Tibial artery (tissue), 4 donors: ENCODE measurements at places on chromosomes 7 and 10.
A peak's percentile ranks its signal among the peaks of the same experiment; 100 is the strongest.

DNA sequence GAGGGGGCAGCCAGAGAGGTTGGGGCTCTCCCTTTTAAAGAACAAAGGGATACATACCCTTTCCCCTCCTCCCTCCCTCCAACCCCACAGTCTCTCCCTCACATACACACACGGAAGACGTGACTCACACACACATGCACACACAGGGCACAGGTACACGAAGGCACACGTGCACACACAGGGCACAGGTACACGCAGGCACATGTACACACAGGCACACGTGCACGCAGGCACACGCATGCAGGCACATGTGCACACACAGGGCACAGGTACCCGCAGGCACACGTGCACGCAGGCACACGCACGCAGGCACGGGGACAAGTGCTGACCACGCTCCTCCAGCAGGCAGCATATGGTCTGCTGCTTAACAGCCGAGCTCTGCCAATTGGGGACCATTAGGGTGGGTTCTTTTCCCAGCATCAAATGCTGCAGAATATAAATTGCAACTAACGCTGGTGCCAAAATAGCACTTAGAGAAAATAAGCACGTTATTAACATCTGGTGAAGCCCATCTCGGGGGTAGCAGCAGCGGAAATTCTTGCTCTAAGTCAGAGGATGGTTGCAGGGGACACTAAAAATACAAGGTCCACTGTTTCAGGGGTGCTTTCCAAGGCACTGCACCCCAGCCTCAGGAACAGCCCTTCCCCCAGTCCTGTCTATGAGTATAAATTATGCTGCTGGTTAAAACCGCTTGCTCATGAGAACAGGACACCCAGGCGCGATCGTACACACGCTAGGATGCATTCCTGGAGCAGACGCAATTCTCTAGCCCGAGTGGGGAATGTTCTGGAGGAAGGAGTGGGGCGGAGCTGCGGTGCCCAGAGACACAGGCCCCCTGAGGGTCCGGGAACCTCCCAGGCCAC lies 55.2 kb upstream of the TNRC18 start:
- peaks cover 8% of the 10 kb centered on the region for H3K36me3 ChIP-seq
- peak overlapping the region; percentile 39 for H3K4me3 ChIP-seq
- H3K27me3 ChIP-seq: no peaks in the 10 kb centered on the region
- H3K27ac ChIP-seq: peak overlapping the region; percentile 24
- DNase-seq: no peak

GRCh38 chr10:88383276-88383675 lies 199.8 kb downstream of the RNLS start:
- H3K4me3 ChIP-seq: no peak overlapping the region
- H3K27ac ChIP-seq: no peak overlapping the region
- H3K4me1 ChIP-seq: peaks cover 16% of the 10 kb centered on the region
- H3K27me3 ChIP-seq: no peaks in the 10 kb centered on the region
- no peaks in the 10 kb centered on the region for H3K36me3 ChIP-seq

DNA sequence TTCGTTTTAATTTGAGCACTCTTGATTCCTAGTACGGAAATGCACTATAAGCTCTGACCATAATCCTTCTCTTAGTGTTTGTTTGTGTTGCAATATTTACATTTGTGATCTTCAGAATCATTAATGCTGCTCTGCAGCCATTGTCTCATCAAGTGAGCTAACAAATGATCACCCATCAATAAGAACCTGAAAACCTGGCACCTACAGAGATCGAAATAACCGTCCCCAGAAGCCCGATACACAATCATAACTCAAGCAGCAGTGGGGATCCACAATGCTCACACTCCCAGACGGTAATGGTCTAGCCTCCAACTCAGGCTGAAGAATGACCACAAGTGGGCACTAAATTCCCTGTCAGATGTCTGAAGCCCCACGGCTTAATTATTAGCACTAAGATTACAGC lies 156.0 kb upstream of the NFE2L3 start:
- H3K27me3 ChIP-seq: no peaks in the 10 kb centered on the region
- H3K27ac ChIP-seq: no peak overlapping the region
- DNase-seq: no peak
- no peaks in the 10 kb centered on the region for H3K4me1 ChIP-seq

- H3K4me1 ChIP-seq: no peaks in the 10 kb centered on the region
- DNase-seq: no peak
- H3K4me3 ChIP-seq: no peak overlapping the region
- H3K36me3 ChIP-seq: no peaks in the 10 kb centered on the region
Measured at GRCh38 chr7:124515106-124515830, 250.3 kb downstream of the GPR37 start.

DNA sequence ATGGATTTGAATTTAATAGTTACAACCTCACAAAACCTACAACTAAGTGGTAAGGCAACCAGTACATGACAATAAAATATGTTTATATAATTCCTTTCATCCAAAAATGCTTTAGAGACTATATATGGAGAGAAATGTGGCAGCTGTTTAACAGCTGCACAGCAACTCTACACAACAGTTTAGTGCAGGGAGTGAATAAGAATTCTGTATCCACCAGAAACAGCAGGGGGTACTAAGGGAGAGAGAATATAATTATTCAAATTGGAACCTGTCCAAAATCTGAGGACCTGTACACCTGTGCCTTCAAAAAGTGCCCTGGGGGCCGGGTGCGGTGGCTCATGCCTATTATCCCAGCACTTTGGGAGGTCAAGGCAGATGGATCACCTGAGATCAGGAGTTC lies 49.6 kb downstream of the POLL start:
- no peak overlapping the region for H3K4me3 ChIP-seq
- no peaks in the 10 kb centered on the region for H3K27me3 ChIP-seq
- no peaks in the 10 kb centered on the region for H3K4me1 ChIP-seq
- H3K27ac ChIP-seq: no peak overlapping the region

DNA sequence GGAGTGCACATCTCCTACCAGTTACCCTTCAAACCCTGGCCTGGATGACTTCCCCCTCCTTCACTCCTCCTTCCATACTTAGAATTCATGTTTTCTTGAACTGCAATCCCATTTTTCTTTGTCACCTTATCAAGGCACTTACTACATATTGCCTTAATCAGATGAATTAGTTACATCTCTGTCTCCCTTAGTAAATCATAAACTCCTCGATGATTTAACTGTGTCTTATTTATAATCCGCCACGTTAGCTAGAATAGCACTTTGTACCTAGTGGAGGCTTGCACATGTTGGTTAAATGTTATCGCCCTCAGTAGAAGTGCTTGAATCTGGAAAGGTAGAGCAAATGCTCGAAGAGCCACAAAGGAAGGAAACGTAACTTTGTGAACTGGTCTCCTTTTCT lies 94.7 kb upstream of the RAB11FIP2 start:
- no peak overlapping the region for H3K4me3 ChIP-seq
- no peaks in the 10 kb centered on the region for H3K4me1 ChIP-seq
- H3K36me3 ChIP-seq: no peaks in the 10 kb centered on the region

DNA sequence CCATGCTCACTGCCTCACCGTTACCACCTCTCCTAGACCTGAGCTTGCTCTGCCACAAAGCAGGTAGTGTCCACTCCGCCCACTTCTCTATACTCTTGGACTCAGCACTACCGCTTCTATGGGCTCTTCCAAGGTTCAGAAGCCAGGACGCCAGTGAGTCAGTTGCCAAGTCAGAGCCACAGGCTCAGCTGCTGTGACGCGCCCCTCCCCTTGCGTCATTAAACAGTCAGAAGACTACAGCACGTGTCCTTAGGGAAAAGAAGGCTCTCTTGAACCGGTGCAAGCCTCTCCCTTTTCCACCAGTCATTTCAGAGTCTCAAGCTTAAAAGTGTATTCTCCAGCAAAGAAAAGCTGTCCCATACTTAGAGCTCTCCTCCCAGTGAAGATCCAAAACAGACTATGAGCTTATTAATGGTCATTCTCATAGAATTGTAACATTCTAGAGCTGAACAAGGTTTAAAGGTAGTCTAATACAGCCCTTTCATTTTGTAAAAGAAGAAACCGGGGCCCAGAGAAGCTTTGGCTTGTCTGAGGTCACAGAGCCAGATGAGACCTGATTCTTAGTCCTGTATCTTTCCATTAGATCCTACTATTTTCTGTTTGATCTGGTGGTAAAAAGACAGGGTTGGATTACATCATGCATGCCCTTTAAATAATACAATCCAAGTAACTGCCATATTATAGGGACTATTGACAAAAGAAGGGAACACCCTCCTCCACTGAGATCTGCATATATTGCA lies 40.9 kb upstream of the MET start:
- DNase-seq: peak; percentile 45
- no peaks in the 10 kb centered on the region for H3K36me3 ChIP-seq
- H3K4me1 ChIP-seq: no peaks in the 10 kb centered on the region
- no peak overlapping the region for H3K4me3 ChIP-seq

- peak overlapping the region; percentile 95 for H3K27ac ChIP-seq
- peaks cover 6% of the 10 kb centered on the region for H3K36me3 ChIP-seq
- H3K4me1 ChIP-seq: peaks cover 28% of the 10 kb centered on the region
- no peak for DNase-seq
- no peaks in the 10 kb centered on the region for H3K27me3 ChIP-seq
- H3K4me3 ChIP-seq: peak overlapping the region; percentile 79
Measured at GRCh38 chr7:73521636-73522104, 423 bp downstream of the BAZ1B start.

GRCh38 chr7:156827587-156828203 lies 65.3 kb downstream of the LMBR1 start:
- H3K27me3 ChIP-seq: no peaks in the 10 kb centered on the region
- H3K4me1 ChIP-seq: no peaks in the 10 kb centered on the region
- DNase-seq: no peak
- H3K36me3 ChIP-seq: peaks cover 3% of the 10 kb centered on the region

GRCh38 chr7:112759905-112760304 lies 30.3 kb downstream of the TMEM168 start:
- H3K27me3 ChIP-seq: no peaks in the 10 kb centered on the region
- H3K36me3 ChIP-seq: no peaks in the 10 kb centered on the region
- no peaks in the 10 kb centered on the region for H3K4me1 ChIP-seq
- no peak overlapping the region for H3K4me3 ChIP-seq

DNA sequence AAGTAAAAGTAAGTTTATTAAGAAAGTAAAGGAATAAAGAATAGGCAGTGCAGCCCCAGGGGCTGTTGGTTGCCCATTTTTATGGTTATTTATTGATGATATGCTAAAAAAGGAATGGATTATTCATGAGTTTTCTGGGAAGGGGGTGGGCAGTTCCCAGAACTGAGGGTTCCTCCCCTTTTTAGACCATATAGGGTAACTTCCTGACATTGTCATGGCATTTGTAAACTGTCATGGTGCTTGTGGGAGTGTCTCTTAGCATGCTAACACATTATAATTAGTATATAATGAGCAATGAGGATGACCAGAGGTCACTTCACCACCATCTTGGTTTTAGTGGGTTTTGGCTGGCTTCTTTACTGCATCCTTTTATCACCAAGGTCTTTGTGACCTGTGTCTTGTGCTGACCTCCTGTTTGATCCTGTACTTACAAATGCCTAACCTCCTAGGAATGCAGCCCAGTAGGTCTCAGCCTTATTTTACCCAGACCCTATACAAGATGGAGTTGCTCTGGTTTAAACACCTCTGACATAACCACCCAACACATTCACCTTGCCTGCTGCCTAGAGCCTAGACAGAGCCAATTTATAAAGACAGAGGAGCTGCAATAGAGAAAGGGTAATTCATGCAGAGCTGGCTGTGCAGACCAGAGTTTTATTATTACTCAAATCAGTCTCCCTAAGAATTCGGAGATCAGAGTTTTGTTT lies 10.9 kb upstream of the ERCC6 start:
- H3K27me3 ChIP-seq: no peaks in the 10 kb centered on the region
- no peak for DNase-seq
- H3K4me3 ChIP-seq: no peak overlapping the region
- no peak overlapping the region for H3K27ac ChIP-seq
- H3K36me3 ChIP-seq: no peaks in the 10 kb centered on the region

GRCh38 chr7:152336754-152337368 lies 98.9 kb downstream of the KMT2C start:
- no peaks in the 10 kb centered on the region for H3K27me3 ChIP-seq
- no peak for DNase-seq
- no peak overlapping the region for H3K4me3 ChIP-seq
- no peaks in the 10 kb centered on the region for H3K36me3 ChIP-seq

GRCh38 chr7:38178695-38179344 lies 775 bp downstream of the STARD3NL start:
- DNase-seq: no peak
- H3K4me3 ChIP-seq: peak overlapping the region; percentile 89
- H3K27ac ChIP-seq: peak overlapping the region; percentile 93
- H3K4me1 ChIP-seq: peaks cover 5% of the 10 kb centered on the region

GRCh38 chr10:78634389-78634815 lies 434.4 kb upstream of the ZMIZ1 start:
- peaks cover 16% of the 10 kb centered on the region for H3K4me1 ChIP-seq
- H3K27me3 ChIP-seq: no peaks in the 10 kb centered on the region
- no peak for DNase-seq
- no peak overlapping the region for H3K27ac ChIP-seq
- H3K4me3 ChIP-seq: no peak overlapping the region
- H3K36me3 ChIP-seq: no peaks in the 10 kb centered on the region

- H3K27me3 ChIP-seq: no peaks in the 10 kb centered on the region
- DNase-seq: no peak
Measured at GRCh38 chr10:5117026-5117425, 22.8 kb downstream of the AKR1C3 start.

DNA sequence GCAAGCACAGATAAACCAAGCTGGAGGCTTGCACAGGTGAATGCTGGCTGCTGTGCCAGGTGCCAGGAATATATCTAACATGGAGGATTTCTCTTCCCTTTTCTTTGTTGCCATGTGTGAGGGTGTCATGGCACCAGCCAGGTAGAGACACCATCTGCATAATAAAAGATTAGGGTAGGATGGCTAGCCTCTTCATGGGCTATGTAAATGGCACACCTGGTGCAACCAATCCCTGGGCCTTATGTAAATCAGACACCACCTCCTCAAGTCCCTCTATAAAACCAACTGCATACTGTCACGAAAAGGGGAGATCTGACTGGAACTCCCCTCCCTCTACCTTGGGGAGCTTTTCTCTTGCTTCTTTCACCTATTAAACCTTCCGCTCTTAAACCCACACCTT lies 322.5 kb upstream of the POM121L12 start:
- no peaks in the 10 kb centered on the region for H3K27me3 ChIP-seq
- H3K4me3 ChIP-seq: no peak overlapping the region
- no peak for DNase-seq
- no peaks in the 10 kb centered on the region for H3K36me3 ChIP-seq
- no peaks in the 10 kb centered on the region for H3K4me1 ChIP-seq
- H3K27ac ChIP-seq: no peak overlapping the region

- H3K27ac ChIP-seq: no peak overlapping the region
- H3K4me1 ChIP-seq: no peaks in the 10 kb centered on the region
- H3K4me3 ChIP-seq: no peak overlapping the region
- H3K27me3 ChIP-seq: no peaks in the 10 kb centered on the region
- DNase-seq: no peak
Measured at GRCh38 chr7:77626586-77627308, 69.5 kb upstream of the RSBN1L start.
